ENCODE measurements at places on chromosomes 4 and X.

GRCh38 chrX:66638591-66639500, at the start of gene EDA2R:
Gene EDA2R (minus strand): TSS chrX:66639078. CDS start chrX:66616020, 23,058 bp downstream.
- peak; percentile 81 for DNase-seq

GRCh38 chrX:68060506-68061205, 372.6 kb downstream of the OPHN1 start:
- DNase-seq, result no peak

GRCh38 chrX:119784747-119785446, 6.5 kb downstream of the RPL39 start:
- peak; percentile 35 for DNase-seq

GRCh38 chrX:79270401-79270800, 96.7 kb downstream of the ITM2A start:
- DNase-seq, result no peak

GRCh38 chrX:20663336-20663735, 396.6 kb upstream of the RPS6KA3 start:
- no peak for DNase-seq

DNA sequence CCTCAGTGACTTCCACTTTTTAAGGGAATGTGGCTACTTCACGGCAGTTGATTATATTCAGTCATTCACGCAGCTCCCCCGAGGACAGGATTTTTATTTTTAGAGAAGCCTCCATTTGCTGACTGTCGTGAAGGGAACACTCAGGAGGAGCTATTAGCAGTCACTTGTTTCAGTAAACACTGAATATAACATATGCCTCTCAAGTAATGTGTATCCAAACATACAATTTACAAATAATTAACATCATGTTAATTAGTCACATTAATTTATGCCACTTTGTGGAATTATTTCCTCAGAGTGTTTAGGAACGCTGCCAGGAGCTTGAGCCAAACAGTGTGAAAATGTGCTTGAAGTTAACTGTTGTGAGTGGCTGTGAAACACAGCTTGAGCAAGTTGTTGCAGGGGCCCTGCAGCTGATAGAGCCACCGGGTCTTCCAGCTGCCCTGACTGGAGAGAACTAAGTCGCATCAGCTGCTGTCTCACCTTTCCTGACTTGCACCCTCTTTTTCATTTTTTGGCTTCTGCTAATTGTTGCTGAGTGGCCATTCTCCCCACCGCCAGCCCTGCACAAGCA, 245.6 kb downstream of the LDB2 start:
- no peak for DNase-seq

DNA sequence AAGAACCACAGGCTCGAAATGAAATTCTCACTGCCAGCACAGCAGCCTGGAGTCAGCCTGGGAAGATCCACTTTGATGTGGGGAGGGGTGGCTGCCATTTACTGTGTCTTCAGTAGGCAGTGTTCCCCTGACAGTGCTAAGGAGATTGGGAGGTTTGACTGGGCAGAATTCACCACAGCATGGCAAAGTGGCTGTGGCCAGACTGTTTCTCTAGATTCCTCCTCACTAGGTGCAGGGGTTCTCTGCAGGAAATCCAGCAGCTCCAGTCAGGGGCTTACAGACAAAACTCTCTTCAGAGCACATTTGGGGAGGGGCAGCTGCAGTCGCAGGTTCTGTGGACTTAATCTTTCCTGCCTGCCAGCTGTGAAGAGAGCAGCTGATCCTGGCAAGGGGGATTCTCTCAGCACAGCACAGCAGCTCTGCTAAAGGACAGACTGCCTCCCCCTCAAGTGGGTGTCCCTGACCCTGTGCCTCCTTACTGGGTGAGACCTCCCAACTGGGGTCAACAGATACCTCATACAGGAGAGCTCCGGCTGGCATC, 1174.0 kb downstream of the RAPGEF2 start:
- DNase-seq, result no peak
